ENCODE measurements at places on chromosomes 7 and 10. TPM values are rescaled to one million over a fixed set of nuclear protein-coding genes. Genes with fewer than 3 reads are reported as not detected.

DNA sequence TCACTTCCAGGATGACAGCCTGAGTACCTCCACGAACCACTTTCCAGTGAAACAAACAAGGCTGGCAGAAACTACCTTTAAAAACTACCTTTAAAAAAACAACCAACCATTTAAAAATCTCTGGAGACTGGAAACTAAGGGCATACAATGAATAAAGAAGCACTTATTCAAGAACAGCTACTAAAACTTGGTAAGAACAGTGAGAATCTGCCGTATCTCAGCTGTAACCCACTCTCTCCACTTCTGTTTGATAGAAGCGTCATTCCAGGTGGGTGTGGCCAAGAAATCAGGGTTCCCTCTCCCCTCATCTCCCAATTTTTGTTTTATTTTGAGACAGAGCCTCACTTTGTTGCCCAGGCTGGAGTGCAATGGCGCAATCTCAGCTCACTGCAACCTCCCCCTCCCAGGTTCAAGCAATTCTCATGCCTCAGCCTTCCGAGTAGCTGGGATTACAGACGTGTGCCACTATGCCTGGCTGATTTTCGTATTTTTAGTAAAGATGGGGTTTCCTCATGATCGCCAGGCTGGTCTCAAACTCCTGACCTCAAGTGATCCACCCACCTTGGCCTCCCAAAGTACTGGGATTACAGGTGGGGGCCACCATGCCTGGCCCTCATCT is 158.8 kb upstream of the CHST15 start:
- no peak overlapping the region for H3K27ac ChIP-seq
- DNase-seq, result no peak
- no peak overlapping the region for H3K4me3 ChIP-seq
- no peaks in the 10 kb centered on the region for H3K36me3 ChIP-seq
- no peaks in the 10 kb centered on the region for H3K27me3 ChIP-seq

DNA sequence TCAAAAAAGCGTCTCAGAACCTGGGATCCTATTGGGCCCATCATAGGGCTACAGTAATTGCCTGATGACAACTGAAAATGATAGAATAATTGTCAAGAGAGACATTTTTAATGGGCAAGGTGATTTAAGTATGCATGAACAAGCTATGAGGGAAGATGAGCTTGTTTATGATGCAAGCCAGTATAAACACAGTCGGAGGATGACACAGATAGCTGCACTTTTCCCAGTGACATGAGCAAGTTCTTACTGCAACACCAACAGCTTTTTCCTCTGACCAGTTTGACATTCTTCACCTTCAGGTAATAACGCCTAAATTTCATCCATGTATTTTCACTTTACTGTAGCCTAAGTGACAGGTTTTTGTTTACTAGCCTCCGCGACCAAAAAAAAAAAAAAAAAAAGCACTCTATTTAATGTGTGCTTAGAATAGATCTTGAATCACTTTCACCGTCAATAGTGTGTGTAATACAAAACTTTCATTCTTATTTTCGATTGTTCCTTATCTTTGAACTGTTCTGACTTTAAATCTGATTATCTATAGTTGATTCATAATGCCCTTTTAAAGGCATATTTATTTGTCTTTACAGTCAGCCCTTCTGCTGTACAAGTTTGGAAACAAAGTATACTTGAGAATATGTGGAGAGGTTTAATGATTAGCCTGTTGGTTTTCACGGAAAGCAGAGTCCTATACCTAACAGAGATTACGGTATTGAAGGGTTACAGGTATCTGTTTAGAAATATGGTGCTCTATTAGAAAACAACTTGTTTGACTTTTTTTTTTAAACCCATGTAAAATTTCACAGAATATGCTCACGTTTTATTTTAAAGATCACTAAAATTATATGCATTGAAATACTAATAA is 1.7 kb downstream of the FOXP2 start:
- no peaks in the 10 kb centered on the region for H3K4me1 ChIP-seq
- DNase-seq, result no peak
- H3K27ac ChIP-seq, result no peak overlapping the region

- DNase-seq, result no peak
- no peak overlapping the region for H3K4me3 ChIP-seq
- no peaks in the 10 kb centered on the region for H3K4me1 ChIP-seq
- peaks cover 91% of the 10 kb centered on the region for H3K27me3 ChIP-seq
- no peaks in the 10 kb centered on the region for H3K36me3 ChIP-seq
These were observed 20.9 kb upstream of the LBX1 start for GRCh38 chr10:101250136-101250535.

DNA sequence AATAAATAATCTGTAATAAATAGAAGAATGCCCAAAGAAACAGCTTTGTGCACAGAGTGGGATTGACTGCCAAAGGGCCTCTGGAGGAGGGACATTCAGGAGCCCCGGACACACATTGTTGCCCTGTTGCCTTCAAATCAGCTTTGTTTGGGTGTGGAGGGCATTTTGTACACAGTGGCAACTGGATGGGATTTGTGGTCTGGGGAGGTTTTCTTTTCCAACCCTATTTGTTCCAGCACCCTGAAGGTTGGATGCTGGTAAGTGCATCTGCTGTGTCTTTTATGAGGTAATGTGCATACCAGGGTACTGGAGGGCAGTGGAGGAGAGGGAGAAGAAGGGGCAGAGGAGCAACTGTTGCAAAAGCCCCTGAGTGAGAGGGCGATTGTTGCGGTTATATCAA is 6.3 kb downstream of the LRMDA start:
- no peaks in the 10 kb centered on the region for H3K27me3 ChIP-seq
- H3K27ac ChIP-seq, result no peak overlapping the region
- H3K4me1 ChIP-seq, result peaks cover 10% of the 10 kb centered on the region
- no peak for DNase-seq
- H3K4me3 ChIP-seq, result no peak overlapping the region
- no peaks in the 10 kb centered on the region for H3K36me3 ChIP-seq

DNA sequence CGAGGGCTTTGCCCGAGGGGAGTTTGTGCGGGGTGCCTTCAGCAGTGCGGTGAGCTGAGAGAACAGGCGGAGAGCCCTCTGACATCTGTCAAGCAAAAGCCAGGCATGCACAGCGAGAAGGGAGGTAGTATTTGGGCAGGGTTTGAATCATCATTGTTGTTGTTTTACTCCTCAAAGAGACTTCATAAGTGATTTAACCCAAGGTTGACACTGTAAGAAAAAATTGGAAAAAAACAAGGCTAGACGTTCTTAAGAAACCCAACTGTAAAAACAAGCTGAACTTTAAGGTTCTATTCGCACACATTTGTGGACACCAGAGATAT is 1.3 kb downstream of the ADAM22 start:
- peaks cover 11% of the 10 kb centered on the region for H3K4me1 ChIP-seq
- no peak for DNase-seq
- H3K27me3 ChIP-seq, result no peaks in the 10 kb centered on the region
- H3K4me3 ChIP-seq, result peak overlapping the region; percentile 93
- H3K36me3 ChIP-seq, result no peaks in the 10 kb centered on the region

- DNase-seq, result no peak
- H3K36me3 ChIP-seq, result no peaks in the 10 kb centered on the region
- H3K4me3 ChIP-seq, result no peak overlapping the region
- no peaks in the 10 kb centered on the region for H3K27me3 ChIP-seq
- peaks cover 16% of the 10 kb centered on the region for H3K4me1 ChIP-seq
- no peak overlapping the region for H3K27ac ChIP-seq
These were observed 6.6 kb upstream of the PDLIM1 start for GRCh38 chr10:95297402-95297801.

DNA sequence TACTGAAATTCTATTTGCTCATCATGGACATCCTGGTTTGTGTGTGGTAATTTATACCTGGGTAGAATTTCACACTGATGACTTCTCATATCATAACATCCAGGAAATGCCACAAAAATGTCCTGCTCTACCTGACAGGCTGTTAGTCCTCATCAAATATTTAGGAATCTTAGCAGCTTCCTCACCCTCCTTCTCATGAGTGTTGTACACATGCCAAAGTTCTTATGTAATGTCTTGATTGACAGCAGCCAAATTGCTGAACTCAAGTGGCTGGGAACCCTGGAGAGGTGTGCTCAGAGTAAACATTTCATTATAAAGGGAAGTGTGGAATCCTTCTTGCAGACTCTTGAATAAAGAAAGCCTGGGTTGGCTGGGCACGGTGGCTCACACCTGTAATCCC is 8.9 kb downstream of the EEPD1 start:
- no peaks in the 10 kb centered on the region for H3K27me3 ChIP-seq
- H3K4me1 ChIP-seq, result peaks cover 65% of the 10 kb centered on the region
- no peak overlapping the region for H3K4me3 ChIP-seq
- no peaks in the 10 kb centered on the region for H3K36me3 ChIP-seq
- H3K27ac ChIP-seq, result no peak overlapping the region

DNA sequence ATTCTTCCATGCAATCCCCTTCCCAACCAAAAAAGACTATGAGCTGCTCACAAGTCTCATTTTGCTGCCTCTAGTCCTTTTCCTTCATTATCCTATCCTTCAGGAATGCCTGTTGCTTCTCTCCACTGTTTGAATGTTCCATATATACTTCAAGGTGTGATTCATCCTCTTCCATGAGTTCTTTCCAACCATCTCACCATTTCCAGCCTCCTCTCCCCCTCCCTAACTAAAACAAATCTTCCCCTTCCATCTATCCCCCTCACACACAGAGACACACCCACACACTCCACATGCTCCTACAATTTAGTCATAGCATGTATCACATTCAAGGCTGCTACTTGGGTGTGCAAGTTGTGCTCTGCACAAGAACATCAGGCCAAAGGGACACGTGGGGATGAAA is 254.3 kb downstream of the DYNC1I1 start:
- no peaks in the 10 kb centered on the region for H3K27me3 ChIP-seq
- H3K4me3 ChIP-seq, result no peak overlapping the region
- peaks cover 8% of the 10 kb centered on the region for H3K36me3 ChIP-seq
- DNase-seq, result no peak
- no peaks in the 10 kb centered on the region for H3K4me1 ChIP-seq

The NPC1L1 gene
- polyA plus RNA-seq, result 0.15 TPM

The FAM25G gene
- not detected for polyA plus RNA-seq

The SPDYE1 gene
- polyA plus RNA-seq, result not detected

Measured in heart right ventricle (tissue), 16 donors.